ENCODE measurements at places on chromosomes 5 and 9. TPM values are rescaled to one million over a fixed set of nuclear protein-coding genes. Genes with fewer than 3 reads are reported as not detected.

Gene CAVIN4
- 276 TPM for polyA plus RNA-seq

Gene CER1
- 0.46 TPM for polyA plus RNA-seq

Gene ZFP37
- polyA plus RNA-seq, result 3.3 TPM

Gene AMBP
- polyA plus RNA-seq, result not detected

Gene TRIM36
- polyA plus RNA-seq, result 2.5 TPM

Gene CRB2
- 0.10 TPM for polyA plus RNA-seq

Gene POLR3G
- polyA plus RNA-seq, result 1.8 TPM

Gene IPPK
- polyA plus RNA-seq, result 7.2 TPM

Gene VCAN
- 201 TPM for polyA plus RNA-seq

Gene PCDHGA12
- polyA plus RNA-seq, result 1.7 TPM

Gene PAPPA
- 0.49 TPM for polyA plus RNA-seq

Gene NUTM2F
- not detected for polyA plus RNA-seq

Gene PCDHA13
- 0.08 TPM for polyA plus RNA-seq

Gene SLC34A1
- polyA plus RNA-seq, result not detected

Gene AIF1L
- 27.8 TPM for polyA plus RNA-seq
